ENCODE measurements at places on chromosomes 2 and 18.

DNA sequence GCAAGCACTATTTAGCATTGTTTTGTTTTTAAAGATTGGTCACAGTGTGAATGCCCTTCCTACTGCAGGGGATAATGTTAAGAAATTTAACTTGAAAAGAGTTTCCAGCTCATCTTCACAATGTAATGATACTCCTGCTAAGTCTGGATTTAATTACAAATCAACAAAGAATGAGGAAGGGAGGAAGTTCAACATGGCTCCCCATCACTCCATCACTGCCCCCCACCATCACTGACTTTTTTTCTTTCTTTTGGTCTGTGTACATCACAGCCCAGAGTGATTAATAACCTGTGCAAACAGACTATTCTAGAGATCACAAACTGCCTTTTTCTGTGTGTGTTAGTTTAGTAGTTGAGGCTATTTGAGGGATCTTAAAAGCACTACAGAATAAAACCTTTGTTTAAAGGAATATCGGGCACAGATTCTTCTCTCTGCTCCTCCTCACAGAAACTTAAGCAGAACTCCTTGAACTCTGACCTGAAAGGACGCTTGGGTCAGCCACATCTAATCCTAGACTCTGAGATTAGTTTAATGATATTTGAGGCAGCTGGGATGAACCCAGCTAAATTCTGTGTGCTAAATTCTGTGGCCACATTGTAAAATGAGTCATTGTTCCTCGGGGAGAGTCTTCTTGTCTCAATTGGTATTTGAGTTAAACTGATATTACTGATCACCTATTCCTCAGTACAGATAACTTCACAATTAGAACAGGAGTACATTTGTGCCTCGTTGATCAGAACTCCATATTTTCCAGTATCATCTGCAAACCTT is 47.8 kb downstream of the SATB2 start:
- DNase-seq = no peak

DNA sequence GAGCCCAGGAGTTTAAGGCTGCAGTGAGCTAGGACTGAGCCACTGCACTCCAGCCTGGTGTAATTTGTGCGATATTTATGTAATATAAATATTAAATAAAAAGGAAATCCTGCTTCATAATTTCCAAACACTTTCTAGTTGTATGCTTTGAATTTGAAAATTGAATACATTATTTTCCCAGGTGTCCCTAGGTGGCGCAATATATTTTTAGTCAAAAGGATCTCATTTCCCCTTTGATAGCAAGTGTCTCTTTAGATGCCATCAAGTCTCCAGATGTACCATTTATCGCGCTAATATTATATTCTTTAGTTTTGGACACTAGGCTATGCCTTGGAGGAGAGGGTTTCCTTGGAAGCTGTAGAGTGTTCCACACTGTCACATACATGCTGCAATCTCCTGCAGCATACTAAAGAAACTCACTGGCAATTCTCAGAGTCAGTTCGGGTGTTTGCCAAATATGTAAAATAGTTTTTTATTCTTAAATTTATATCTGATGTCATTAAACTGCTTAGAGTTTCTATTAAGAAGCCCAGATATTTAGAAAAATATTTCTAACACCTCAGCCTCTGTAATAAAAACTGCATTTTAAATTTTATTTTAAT is 5.6 kb upstream of the WDR7 start:
- no peak for DNase-seq

DNA sequence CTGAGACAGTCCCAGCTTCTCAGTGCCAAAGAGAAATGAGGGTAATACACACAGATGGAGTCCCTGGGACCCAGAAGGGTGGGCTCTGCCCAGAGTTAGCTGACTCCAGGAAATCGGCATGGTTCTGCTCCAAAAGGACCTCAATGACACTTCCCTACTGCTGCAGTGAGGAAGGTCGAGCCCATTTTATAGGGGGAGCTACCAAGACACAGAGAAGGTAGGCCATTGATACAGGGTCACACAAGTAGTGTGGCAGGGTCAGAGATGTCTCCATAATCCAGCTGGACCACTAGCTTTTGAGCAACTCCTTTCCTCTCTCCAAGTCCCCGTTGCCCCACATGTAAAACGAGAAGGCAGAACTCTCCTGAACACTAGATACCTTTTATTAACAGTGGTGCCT is 276.9 kb downstream of the MYCN start:
- DNase-seq = no peak

- DNase-seq = peak; percentile 57
Observed at GRCh38 chr18:62131301-62131909, 55.5 kb downstream of the PIGN start.

GRCh38 chr18:55790296-55790695 is 202.3 kb upstream of the TCF4 start:
- no peak for DNase-seq

DNA sequence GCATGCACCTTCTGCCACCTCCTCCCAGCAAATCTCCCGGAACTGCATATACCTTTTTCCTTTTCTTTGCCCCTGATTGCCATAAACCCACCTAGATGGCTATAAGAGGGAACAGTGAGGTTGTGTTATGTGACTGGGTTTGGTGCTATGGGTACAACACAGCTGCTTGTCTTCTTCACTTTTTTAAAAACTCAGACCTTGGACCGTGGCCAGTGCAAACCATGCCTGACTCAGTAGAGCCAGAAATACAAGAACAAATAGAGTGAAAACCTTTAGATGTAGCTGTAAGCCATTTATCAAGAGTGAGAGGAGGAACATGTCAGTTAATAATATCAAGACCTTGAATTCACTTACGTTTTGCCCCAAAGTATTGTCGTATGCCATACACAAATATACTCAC is 267.4 kb upstream of the CHAC2 start:
- no peak for DNase-seq

- no peak for DNase-seq
Observed at GRCh38 chr2:217941886-217942728, 60.7 kb downstream of the TNS1 start.

DNA sequence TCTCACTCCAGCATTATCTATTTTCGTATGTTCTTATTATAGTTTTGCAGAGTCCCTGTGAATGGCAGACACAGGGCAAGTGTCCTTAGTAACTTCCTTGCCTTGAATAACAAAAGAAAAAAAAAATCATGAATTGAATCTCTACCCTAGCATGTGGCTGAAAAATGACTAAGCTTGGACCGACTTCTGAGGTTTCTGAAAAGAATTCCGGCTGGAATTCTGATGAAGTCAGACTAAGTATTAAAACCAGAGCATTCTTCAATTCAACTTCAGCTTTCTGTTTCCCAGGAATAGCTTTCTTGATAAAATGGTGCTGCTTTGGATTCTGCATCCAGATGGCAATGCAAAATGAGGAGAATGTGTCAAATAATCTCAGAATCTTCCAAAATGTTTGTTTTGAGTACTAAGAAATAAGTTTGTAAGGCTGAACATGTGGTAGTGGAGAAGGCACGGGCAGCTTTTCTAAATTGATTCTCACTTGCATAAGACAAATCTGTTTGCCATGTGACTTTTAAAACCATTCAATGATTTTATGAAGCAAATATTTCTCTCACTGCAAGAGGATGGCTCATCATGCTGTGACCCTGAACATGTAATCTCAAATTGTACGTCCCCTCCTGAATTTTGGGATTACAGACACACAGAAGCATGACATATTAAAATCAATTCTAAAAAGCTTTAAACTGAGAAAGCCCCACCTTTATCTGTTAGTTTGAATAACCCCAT is 1462.8 kb upstream of the LRRTM1 start:
- DNase-seq = no peak

DNA sequence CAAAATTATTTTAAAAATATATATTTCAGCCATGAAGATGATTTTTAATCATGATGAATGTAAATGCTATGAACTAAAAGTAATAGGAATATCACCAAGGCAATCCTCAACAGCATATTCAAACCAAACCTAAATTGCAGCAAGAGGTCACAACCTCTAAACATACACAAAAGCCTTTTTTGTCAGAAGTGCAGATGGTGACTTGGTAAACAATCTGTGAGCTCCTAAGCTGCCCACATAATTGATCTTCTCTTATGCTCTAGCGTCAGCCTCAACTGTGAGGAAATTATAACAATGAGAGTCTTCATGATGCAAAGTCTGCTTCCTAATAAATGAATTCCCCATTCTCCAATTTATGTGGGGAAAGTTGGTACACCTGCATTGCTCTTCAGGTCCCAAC is 113.2 kb downstream of the TSN start:
- no peak for DNase-seq

DNA sequence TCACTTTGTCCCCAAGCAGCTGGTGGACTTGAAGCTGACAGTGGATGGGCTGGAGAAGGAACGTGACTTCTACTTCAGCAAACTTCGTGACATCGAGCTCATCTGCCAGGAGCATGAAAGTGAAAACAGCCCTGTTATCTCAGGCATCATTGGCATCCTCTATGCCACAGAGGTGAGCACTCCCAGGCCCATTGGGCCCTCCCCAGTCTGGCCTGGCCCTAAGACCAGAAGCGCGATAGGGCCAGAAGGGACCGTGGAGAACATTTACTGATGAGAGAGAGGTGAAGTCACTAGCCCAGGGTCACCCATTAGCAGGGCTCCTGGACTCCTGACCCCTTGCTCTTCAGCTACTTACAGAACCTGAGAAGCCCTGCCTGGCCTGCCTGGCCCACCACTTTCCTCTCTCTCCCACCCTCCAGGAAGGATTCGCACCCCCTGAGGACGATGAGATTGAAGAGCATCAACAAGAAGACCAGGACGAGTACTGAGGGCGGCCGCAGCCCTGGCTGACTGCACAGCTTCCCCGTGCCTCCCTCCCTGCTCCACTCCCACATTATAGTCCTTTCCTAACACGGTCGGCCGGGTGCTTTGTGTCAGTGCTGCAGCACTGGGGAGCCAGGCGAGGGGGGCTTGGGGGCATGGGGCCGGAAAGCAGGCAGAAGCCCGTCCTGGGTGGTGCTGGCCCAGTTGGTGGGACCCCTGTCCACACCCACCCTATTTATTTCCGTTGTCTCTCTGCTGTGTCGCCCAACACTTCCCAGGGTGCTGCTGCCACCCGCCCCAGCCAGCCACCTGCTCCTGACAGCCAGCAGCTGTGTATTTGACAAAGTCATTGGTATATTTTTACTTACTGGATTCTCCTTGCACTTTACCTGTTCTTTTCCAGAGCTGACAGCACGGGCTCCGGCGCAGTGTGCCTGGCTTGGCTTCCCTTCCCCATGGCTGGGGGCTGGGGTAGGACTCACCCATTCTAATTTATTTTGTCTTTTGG is 6.6 kb upstream of the TMEM214 start:
- DNase-seq = no peak

DNA sequence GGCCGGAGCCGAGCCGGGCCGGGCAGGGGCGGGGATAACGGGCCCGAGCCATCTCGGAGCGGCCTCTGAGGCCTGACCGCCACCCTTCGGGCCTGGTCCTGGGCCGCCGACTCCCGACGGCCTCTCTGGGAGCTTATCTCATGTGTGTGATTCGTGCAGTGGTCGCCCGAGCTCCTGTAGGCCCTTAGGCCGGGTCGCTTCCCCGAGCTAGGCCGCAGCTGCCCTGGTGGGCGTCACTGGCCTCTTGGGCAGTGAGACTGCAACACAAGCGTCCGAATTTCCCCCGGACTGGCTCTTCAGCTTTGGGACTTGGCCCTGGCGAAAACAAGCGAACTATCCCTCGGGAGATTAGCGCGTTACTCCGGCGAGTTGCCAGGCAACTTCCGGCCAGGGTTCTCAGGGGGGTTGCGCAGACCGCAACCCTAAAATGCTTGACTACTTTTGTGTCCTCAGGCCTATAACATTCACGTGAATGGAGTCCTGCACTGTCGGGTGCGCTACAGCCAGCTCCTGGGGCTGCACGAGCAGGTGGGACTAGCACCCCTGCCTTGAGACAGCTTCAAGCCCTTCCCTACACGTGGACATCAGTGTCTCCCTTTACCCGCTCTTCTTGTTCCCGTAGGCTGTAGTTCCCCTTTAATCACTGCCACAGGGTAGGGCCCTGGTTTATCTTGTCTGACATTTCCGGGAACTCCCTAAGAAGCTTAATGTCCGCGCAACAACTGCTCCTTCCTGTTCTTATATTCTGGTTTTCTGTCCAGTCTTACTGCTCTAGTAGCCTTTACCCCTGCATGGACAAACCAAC is 602 bp downstream of the SNX17 start:
- peak; percentile 49 for DNase-seq

- no peak for DNase-seq
Observed at GRCh38 chr18:50190926-50191325, 4.0 kb downstream of the MYO5B start.

DNA sequence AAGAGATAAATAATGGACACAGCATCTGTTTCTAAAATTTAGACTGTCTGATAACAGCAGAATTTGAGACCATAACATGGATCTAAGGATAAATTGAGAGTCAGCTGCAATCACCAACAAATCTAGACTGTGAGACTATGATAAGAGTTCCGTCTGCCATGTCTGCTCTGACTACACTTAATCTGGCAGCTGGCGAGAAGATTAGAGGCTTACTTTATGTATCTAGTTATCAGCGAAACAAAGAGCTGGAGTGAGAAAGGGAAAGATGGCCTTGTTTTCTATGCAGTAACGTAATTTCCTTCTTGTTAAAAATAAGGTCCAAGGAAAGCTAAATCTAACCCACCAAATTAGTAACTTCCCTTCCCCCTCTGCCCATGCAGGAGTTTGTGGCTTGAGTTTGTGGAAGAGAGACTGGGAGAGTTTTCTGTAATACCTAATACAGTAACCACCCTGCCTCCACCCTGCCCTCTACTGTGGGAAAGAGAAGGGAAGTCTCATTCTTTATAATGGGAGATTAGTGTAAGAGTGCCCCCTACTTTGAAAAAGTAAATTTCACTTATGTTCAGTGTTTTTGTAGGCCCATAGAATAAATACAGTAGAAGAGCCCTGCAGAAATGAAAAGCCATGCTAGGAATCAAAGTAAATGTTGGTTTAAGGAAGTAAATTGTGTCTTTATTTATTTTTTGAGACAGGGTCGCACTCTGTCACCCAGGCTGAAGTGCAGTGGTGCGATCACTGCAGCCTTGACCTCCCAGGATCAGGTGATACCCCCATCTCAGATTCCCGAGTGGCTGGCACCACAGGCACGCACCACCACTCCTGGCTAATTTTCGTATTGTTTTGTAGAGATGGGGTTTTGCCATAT is 27.5 kb downstream of the EML4 start:
- DNase-seq = peak; percentile 40

DNA sequence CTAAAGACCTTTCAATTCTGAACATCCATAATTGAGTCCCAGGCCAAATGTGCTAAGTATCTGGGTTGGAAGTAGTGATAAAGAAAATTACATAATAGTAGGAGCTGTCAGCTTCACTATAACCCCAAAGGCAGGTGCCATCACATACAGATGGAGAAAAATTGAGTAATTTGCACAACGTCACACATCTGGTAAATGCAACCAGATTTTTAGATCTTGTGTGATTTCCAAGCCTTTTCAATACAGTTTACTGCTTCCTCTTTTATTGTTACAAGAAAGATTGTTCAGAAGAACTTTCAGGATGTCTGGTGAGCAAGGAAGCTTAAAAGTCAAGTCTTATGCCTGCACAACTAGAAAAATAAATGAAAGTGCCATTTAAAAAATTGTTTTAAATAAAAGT is 62.3 kb downstream of the UBE2E3 start:
- no peak for DNase-seq

GRCh38 chr18:65938592-65939372 is 188.0 kb downstream of the CDH7 start:
- DNase-seq = peak; percentile 59
